ENCODE measurements at places on chromosomes 11 and 22.

GRCh38 chr11:130202818-130203689 lies 43.5 kb downstream of the ST14 start:
- no peak for DNase-seq
- no peaks in the 10 kb centered on the region for H3K4me1 ChIP-seq
- H3K4me3 ChIP-seq, result no peak overlapping the region
- peaks cover 4% of the 10 kb centered on the region for H3K27me3 ChIP-seq

GRCh38 chr11:122179961-122180834 lies 64.2 kb upstream of the BLID start:
- no peaks in the 10 kb centered on the region for H3K4me1 ChIP-seq
- DNase-seq, result no peak
- H3K27me3 ChIP-seq, result no peaks in the 10 kb centered on the region
- H3K4me3 ChIP-seq, result no peak overlapping the region
- no peak overlapping the region for H3K27ac ChIP-seq

DNA sequence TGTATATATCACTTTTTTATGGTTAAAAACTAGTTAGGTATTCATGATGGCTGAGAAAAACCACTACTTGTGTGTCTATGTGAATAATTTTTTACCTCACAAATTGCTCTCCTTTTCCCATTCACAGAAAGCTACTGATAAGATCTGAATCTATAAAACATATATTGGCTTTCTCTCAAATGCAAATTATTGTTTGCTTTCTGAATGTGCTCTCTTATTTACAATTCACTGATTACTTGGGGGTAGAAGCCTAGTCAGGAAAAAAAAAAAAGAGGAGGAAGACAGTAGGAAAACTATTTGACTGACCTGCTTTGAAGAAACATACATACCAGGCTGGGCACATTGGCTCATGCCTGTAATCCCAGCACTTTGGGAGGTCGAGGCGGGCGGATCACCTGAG lies 20.5 kb downstream of the PGM2L1 start:
- H3K36me3 ChIP-seq, result no peaks in the 10 kb centered on the region
- no peak overlapping the region for H3K4me3 ChIP-seq
- peaks cover 3% of the 10 kb centered on the region for H3K4me1 ChIP-seq
- DNase-seq, result no peak
- no peaks in the 10 kb centered on the region for H3K27me3 ChIP-seq

DNA sequence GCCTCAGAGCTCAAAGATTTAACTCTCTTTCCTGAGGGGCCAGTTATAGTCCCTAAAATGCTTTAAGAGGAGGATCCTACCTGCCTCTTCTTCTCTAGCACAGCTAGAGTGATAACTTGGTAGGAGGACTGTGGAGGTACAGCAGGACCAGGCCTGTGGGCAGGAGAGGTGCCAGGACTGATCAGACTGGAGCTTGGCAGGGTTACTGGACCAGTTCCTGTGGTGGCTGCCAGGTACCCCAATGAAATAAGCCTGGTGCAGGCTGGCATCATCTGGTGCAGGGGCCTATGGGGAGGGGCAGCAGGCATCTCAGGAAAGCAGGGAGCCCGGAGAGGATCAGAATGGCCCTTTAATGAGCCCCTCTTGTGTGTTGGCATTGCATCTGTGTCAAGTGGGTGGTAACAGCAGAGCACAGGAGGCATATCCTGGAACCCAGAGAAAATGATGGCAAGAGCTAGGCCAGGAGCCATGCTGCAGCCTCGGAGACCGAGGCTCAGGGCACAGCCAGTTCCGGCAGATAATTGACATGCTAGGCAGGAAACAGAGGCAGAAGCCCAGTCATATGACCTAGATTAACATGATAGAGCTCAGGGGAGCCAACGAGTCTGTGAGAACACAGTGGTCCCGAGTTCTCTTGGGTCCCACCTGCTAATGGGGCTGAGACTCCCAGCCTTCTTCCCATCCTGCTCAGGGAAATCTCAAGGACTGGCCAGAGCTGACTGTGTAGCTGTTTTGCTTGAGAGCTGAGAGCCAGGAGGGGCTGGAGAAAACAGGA lies 187.5 kb upstream of the ZBED5 start:
- H3K4me3 ChIP-seq, result no peak overlapping the region
- no peak overlapping the region for H3K27ac ChIP-seq
- H3K27me3 ChIP-seq, result peaks cover 7% of the 10 kb centered on the region
- no peak for DNase-seq
- peaks cover 10% of the 10 kb centered on the region for H3K36me3 ChIP-seq

- peak; percentile 21 for DNase-seq
- no peak overlapping the region for H3K4me3 ChIP-seq
- no peaks in the 10 kb centered on the region for H3K36me3 ChIP-seq
- no peak overlapping the region for H3K27ac ChIP-seq
- peaks cover 9% of the 10 kb centered on the region for H3K27me3 ChIP-seq
These were observed 7.2 kb upstream of the PLXNB2 start for GRCh38 chr22:50314455-50315288.

- H3K27me3 ChIP-seq, result peaks cover 10% of the 10 kb centered on the region
- DNase-seq, result no peak
- H3K27ac ChIP-seq, result peak overlapping the region; percentile 40
- peaks cover 74% of the 10 kb centered on the region for H3K4me1 ChIP-seq
These were observed 86.2 kb downstream of the GALNT18 start for GRCh38 chr11:11535611-11536010.

- peak within 1 kb of the TSS; percentile 94 for H3K4me3 ChIP-seq
- peaks cover 8% of the 10 kb centered on the region for H3K4me1 ChIP-seq
- H3K27me3 ChIP-seq, result peaks cover 11% of the 10 kb centered on the region
- peak within 1 kb of the TSS; percentile 81 for H3K27ac ChIP-seq
- H3K36me3 ChIP-seq, result peaks cover 5% of the 10 kb centered on the region
- DNase-seq, result peak; percentile 85
These were observed at the start of gene DENND6B for GRCh38 chr22:50326956-50327710. Gene DENND6B (minus strand): TSS chr22:50327012. CDS start chr22:50326988, 24 bp downstream.
